ENCODE measurements at places on chromosomes 16 and 17.

GRCh38 chr17:72982680-72983079 lies 109.8 kb downstream of the SLC39A11 start:
- DNase-seq = no peak

DNA sequence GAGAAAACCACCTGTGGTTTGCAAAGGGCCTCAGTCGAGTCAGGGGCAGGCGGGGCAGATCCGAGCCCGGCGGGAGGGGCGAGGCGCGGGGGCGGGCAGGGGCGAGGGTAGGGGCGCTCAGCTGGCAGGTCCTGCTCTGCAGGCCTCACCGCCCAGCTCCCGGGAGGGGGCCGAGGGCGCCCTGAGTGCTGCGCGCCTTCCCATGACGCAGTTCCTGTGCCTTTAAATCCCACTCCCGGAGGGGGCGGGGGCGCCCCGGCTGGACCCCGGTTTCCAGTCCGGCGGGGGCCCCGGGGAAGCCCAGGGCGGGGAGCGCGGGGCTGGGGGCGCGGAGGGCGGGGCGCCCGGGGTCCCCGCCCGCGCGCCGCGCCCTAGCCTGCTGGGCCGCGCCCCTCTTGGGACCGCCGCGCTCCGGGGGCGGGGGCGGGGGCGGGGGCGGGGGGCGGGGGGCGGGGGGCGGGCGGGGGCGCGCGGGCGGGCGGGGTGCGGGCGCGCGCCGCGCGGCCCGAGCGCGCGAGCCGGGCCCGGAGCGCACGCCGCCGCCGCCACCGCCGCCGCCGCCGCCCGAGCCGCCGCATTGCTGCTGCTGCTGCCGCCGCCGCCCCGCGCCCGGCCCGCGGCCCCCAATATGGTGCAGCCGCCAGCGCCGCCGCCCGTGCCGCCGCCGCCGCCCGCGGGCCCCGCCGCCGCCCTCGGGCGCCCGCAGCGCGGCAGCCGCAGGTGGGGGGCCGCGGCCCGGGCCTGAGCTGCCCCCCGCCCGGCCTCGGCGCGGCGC lies at the start of gene JPH3:
Gene JPH3, plus strand, starts transcription at position 508 of the 775 bp plus-strand sequence. CDS start 639 bp downstream, outside the sequence.
- DNase-seq = no peak

DNA sequence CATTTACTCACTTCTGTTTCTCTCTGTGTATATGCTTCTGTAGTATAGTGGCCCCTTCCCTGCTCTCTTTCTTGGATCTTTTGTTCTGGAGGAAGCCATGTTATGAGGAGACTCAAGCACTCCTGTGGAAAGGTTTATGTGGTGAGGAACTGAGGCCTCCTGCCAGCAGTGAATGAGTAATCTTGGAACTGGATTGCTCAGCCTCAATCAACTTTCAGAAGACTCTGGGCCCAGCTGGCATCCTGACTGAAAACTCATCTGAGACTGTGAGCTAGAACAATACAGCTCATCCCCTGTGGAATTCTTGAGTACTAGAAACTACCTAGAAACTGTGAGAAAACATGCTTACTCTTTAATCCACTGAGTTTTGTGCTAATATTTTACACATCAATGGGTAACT lies 133.1 kb upstream of the ZKSCAN2 start:
- DNase-seq = no peak

DNA sequence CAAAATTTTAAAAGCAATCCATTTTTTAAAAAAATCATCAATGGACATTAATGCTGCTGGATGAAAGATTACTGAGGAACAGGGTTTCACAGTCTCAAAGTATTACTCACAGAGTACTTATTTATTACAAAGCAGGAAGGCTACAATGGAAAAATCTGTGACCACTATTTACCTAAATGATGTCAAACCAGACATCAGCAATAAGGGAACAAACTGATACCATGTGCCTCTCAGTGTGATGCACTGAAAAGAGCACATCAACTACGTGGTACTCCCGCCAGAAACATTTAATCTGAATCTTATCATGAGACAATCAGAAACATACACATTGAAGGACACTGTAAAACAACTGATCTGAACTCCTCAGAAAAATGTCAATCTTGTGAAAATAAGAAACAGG lies 124.2 kb downstream of the PARN start:
- DNase-seq = no peak

DNA sequence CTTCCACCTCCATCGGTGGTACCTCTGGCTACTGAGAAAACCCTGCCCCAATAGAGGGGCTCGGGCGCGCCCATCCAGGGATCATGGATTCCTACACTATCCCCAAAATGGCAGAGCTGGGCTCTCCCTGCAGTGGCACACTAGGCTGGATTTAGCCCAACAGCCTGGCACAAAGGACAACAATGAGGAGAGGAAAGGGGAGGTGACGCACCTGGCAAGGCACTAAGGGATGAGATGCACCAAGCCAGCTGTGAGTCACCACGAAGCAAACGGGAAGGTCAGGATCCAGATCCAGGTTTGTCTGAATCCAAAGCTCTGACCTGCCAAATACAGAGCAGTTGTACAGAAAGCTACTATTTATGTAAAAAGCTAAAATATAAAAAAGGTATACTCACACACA lies 18.1 kb downstream of the UBE2O start:
- DNase-seq = no peak

- DNase-seq = no peak
Observed at GRCh38 chr16:9081158-9081557, 10.3 kb upstream of the HAPSTR1 start.

DNA sequence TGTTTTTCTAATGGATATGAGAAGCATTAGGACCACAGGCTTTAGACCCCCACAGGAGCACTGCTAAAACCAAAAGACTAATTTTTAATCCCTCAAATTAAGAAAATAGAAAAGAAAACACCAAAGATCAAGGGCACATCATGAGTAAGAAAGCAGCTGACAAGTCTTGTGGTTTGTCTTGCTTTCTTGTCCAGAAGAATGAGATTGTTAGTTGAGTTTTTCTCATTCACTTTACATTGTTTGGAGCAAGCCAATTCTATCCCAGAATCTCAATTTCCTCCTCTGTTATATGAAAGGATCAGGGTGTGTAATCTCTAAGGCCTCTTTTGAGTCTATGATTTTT lies 899.0 kb downstream of the KCNJ2 start:
- no peak for DNase-seq

DNA sequence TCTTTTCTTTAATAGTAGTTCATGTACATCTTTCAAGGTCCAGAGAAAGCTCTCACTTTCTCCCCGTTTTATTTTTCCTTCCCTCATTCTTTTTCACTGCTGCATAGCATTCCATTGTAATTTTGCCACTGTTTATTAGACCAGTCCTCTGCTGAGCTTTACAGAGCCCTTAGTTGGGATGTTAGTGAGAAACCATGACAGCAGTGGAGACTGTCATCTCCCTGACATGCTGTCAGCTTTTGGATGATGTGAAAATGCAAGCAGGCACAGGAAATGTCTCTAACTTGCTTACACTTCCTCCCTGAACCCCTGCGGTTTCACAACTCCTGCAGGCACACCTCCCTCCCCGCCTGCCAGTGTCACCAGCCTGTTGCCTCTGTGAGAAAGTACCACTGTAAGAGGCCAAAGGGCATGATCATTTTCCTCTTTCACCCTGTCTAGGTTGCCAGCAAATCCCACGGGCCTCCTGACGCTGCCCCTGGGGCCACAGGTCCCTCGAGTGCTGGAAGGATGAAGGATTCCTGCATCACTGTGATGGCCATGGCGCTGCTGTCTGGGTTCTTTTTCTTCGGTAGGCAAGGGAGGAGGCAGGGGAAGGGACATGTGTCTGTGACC lies at the start of gene ITGAL:
Gene ITGAL, plus strand, starts transcription at position 415 of the 615 bp plus-strand sequence. Its CDS starts 96 bp downstream, at position 511.
- no peak for DNase-seq

Measured in DMS79 (cell line).